ENCODE measurements at places on chromosomes 1 and 21.

DNA sequence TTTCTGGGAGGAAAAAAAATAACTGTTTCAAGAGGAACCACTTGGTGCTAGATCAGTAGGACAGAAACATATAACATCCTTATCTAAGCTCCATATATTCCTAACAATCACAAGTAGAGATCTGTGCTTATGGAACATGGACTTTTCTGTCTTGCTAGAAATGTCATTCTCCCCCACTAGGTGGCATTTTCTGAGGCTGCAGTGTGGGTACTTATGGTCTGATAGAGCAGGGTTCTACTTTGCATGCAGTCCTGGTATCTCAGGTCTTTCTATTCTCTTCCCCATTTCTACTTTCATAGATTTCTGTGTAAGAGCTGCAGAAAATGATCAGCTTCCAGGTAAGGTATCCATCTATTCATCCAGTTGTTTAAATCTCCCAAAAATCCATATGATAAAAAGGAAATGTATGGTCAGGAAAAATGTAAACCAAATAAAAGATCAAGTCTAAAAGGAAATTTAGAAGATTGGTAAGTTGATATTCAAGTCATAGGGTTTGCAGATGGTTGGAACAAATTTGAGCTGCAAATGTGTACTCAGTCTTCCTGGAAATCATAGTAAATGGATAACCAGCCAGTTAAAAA lies 1.5 kb downstream of the ZNF684 start:
- peak; percentile 77 for DNase-seq

DNA sequence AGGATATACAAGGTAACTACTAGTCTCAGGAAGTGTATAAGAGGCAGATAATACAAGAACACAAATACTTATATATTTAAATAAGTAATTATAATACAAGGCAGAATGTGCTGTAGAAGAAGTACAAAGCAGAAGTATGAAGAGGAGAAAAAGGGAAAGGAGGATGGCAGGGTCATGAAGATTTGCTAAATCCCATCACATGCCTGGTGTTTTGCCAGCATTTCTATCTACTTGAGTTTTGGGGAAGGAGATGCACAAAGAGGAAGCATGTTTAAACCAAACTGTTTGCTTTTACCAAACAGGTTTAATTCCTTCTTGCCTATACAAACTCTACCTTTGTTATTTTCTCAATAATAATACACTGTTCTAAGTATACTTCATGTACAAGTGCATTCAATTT lies 60.9 kb upstream of the PODN start:
- DNase-seq = no peak

DNA sequence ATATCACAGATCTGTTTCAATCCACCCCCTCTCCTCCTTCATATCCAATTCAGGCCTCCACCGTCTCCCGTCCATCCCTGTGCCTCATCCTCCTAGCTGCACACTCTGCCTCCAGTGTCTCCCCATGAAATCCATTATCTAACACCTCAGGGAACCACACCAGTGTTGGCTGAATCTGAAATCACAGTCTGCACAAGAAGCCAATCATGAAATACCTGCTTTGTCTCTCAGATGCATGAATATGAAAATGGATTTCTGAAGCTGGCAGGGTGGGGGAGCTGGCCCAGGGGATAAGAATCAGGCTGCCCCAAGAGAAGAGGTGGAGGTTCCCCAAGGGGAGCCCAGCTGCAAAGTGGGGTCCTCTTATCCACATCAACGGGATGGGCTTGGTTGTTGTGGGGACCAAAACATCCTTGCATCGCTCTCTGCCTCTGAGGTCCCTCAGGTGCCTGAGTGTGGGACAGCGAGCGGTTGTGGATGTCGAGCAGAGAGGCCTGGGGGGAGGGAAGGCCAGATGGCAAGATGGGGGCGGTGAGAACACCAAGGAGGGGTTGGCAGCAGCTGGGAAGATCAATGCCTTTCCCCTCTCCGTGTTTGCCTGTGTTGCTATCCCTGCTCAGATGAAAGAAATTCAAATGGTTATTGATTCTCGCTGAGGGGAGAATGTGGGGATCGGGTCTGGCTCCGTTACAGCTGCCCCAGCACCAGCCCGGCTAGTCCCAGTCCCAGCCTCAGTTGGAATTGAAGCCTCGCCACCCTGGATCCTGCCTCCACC lies 237.3 kb upstream of the POU3F1 start:
- DNase-seq = no peak

GRCh38 chr1:181423301-181423918 lies 59.9 kb upstream of the CACNA1E start:
- peak; percentile 87 for DNase-seq

GRCh38 chr1:25503551-25504426 lies 39.6 kb upstream of the LDLRAP1 start:
- DNase-seq = peak; percentile 74

DNA sequence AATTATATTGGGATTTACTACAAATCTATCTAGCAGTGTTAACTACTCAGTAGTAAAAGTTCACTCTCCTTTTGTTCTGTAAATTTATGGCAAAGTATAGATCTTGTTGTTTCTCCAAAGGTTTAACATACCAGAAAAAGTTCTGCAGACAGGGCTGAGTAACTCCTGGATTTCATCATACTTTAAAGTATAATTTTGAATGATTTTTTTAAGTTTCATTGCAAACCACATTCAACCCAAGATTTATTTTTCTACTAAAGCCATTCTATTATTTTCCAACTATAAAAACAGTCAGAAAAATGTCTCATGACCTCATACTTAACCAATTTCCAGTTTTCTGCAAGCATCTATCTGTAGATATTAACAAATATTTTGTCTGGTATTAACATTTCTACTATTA lies 585.8 kb upstream of the ZRANB2 start:
- DNase-seq = no peak

DNA sequence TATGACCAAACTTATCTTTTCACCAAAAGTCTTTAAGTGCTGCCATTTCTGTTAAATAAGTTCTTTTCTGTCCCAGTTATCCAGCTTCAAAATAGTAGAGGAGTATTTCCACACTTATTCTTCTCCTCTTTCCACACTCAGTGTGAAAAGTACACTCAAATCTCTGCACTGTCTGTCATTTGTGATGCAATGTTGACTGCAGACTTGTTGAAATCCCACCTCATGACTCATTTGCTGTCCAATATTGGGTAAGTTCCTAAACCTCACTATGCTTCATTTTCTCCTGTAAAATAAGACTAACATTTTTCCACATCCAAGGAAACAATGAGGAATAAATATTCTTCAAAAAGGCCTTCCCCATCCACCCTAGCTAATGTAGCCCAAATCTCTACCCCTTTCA lies 17.5 kb downstream of the LRRIQ3 start:
- DNase-seq = no peak

All from DMS53 (cell line).